ENCODE measurements at places on chromosomes 5 and 9.

DNA sequence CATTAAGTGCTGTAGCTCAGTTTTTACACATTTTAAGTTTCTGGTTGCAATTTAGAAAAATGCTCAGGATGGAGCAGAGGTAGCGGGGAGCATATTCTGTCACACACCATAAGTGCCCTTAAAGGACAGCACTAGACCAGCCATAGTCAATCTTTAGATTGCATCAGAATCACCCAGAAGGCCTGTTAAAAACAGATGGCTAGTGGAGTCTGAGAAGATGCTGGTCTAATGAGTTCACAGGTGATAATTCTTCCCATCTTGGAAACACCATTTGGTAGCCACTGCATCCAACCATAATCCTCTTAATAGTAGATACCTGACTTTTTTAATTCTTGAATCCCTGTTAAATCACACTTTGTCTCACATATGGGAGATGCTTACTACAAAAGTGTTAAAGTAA lies 113.2 kb downstream of the CDH18 start:
- no peak for DNase-seq

DNA sequence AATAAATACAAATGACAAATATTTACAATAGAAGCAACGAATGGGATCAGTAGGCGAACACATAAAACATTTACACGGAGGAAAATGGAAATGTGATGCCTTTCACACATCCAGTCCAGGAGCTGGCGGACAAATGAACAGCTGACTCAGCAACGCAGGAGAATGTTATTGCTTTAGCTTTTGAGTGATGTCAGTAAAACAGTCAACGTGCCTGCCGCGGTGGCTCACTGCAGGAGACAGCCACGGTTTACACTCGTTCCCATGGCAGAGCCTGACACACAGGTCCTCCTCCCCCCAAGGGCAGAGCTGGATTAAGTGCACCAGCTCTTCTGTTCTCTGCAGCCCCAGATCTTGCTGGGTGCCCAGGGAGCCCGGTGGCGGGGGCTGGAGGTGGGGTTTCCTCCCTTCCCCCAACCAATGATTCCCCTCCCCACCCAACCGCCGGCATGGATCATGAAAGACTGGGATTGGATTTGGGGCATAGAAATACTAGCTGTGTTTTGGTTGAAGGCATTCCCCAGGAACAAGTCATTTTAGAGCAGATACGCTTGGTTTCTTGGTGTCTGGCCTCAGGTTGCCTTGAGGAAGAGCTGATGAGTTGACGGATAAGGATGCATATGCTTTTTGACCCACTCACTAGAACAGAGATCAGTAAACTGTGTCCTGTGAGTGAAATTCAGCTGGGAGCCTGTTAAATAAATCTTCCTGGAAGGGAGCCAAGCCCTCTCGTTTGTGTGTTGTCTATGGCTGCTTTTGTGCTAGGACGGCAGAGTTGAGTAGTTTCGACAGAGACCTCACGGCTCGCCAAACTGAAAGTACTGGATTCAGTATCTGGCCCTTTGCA lies 12.5 kb downstream of the STC2 start:
- DNase-seq, result peak; percentile 54

- DNase-seq, result no peak
Measured at GRCh38 chr9:112443200-112443599, 43.4 kb upstream of the KIAA1958 start.

- no peak for DNase-seq
Measured at GRCh38 chr9:114847492-114848417, 41.9 kb upstream of the TNFSF15 start.

DNA sequence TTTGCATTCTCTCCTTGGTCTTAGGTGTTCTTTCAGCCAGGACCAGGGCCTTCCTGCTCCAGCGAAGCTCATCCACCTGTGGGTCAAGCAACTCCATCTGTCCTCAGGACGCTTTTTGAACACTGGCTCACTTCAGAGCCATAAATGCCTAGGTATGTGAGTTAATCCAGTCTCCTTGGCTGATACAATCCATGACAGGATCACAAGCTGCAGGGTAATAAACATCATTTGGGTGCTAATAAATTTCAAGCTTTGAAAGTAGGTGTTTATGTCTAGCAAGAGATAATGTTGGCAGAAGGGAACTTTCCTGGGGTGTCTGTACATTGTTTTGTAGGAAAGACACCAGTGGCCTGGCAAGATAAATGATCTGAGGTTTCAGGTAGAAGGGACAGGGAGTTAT lies 159.2 kb upstream of the TUT7 start:
- no peak for DNase-seq

- DNase-seq, result no peak
Measured at GRCh38 chr5:38681029-38681706, 124.7 kb upstream of the LIFR start.

DNA sequence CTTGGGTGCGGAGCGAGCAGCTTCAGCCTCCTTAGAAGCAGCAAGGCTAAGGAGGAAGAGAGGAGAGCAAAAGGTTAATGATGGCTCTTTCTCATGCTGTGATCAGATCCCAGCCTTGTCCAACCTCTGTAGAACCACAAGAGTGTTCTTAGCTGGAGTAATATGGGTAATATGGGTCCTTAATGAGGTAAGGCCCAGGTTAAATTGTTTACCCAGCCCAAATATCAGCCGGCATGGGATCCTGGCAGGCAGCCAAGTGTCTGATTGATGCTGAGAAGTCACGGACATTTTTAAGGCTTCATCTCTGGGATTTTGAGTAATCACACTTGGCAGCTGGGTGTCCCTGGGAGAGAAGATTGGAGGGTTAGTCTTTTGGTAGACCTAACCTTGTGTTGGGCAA lies 32.3 kb downstream of the GLRA1 start:
- no peak for DNase-seq

GRCh38 chr5:64229163-64229774 lies 63.6 kb downstream of the RNF180 start:
- DNase-seq, result peak; percentile 19

DNA sequence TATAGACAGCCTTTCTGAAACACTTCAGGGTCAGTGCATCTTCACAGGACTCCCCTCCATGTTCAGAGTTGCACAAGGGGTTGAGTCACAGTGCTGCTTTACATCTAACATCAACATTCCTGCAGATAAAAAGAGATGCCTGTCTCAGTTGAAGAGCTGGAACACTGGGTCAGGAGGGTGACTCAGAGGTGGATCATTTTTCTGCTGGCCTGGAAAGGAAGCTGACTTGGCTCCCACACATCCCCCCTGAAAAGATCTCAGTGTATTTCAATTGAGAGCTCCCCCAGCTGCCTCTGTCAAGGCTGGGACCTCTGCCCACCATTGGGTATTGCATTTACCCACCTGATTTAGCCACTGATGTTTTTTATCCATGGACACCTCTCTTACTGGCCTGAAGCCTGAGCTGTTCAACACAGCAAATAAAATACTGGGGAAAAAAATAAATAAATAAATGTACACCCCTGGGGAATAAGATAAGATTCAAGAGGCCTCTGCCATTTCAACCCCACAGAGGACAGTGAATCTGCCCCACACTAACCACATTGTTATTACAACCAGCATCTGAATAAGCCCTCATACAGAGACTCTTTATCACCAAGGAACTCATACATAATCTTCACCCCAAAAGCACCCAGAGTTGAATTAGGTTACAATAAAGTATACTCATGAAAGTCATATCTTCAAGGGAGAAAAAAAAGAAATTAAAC lies 716.4 kb downstream of the SEMA5A start:
- DNase-seq, result no peak

DNA sequence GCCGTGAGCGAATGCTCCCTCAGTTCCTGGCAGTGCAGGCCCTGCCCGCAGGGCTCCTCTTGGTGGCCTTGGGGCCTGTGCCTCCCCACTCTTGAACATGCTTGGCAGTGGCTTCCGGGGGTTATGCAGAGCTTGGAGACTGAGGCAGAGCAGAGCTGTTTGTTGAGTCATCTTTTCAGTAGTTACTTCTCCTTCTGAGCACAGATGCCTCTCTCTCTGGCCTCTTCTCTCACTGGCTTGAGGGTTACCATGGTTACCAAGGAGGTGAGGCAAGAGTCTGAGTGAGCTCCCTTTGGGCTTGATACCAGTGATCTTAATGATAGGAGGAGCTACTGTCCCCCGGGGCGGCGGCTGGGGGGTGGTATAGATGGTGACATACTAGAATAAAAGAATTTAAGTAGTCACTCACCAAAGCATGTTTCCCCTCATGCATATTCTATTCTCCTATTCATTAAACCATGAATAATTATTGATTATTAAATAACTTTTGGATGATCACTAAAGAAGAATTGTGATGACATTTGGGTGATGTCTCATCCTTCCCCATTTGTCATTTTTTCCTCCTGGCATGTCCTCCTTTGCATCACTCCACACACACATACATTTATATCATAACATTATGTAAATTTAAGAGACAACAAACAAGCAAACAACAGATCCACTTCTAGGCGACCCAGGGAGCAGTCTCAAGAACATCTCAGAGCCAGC lies 111.1 kb downstream of the ARHGAP26 start:
- no peak for DNase-seq

GRCh38 chr9:105860516-105860915 lies 166.2 kb downstream of the TMEM38B start:
- DNase-seq, result no peak

DNA sequence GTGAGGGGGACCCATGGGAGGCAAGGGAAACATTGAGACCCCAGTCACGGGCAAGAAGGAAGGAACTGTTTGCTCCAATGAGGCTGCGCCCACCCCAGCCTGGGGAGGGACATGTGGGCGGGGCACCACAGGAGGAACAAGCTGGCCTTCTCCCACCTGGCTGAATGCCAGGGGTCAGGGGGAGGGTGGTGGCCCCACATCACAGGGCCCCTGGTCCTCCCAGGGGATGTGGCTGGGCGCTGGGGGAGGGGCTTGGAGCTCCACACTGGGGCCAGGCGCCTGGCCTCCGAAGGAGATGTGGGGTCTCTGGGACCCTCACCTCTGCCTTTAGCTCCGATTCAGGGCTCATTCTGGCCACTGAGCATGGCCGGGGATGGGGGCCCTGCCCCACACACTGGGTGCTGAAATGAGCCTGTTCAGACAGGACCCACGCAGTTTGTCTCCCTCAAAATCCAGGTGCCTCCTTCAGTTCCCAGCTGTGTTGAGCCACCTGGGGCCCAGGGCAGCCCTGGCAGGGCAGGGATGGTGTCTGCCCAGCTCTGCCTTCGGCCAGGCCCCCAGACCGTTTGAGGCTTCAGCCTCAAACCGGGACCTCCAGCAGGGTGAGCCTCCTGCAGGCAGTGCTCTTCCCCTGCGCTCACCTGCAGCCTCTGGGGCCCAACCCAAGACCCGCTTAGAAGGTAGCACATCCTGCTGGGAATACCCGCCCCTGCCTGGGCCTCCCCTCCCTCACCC lies 33.2 kb upstream of the NOTCH1 start:
- no peak for DNase-seq

- DNase-seq, result no peak
Measured at GRCh38 chr5:126682856-126683255, 82.1 kb downstream of the PHAX start.

- no peak for DNase-seq
Measured at GRCh38 chr9:37955781-37956422, 52.0 kb upstream of the SLC25A51 start.

DNA sequence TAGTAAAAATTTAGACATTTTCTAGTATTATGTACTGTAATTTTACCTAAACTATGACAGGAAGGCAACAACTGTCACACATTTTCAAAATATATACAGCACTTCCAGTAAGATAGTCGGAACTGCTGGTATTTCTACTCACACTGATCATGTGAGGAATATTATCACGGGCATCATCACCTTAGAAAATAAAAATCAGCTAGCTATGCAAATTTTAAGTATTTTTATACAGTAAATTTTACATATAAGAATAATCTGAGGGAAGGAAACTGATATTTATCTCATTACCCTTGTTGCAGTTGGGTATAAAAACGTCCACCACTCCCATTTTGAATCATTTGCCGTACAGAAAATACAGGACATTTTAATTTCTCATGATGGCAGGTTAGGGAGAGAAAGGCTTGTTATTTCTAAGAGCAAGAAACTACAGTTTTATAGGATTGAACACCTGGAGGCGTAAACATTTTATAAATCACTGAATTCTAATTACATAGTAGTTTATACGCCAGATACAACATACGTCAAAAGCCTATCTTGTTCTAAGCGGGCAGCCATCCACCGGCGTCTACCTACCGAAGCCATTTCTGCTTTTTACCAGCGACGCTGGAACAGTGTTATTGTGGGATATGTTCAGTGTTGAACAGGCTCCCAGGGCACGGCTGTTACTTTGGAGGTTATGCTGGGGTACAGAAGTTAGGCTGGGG lies 729 bp upstream of the TNPO1 start:
- DNase-seq, result no peak

DNA sequence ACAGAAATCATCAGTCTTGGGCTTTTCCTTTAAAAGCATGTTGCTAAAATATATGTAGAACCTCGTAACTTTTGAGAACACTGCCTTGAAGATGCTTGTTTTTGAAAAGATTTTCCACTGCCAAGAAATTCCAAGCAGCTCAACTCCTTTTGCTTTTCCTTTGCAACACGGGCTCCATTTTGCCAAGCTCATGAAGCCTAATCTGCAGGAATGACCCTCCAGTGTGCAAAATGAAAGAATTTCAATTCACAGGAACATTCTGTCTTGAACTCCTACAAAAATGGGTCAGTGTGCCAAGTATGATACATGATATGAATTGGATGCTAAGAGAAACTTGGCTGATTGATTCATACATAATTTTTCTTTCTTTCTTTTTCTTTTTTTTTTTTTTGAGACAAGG lies 35.4 kb upstream of the ERCC6L2 start:
- DNase-seq, result no peak

DNA sequence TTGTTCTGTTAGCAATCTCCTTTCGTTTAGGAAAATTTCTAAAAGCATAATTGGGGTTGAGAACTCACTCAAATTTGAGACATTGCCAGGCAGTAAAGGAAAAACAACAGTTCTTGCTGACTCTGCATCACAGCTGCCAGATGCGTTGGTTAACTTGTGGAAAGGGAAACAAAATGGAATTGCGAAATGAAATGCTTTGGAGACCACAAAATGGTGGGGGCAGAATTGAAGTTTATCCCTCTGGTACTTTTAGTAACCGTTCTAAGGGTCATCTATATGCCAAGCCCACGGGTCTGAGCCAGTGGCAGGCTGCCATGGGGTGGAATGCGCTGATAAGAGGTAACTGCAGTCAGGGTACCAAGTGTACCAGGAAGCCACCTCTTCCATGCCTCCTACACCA lies 28.6 kb upstream of the SELENOP start:
- peak; percentile 12 for DNase-seq

DNA sequence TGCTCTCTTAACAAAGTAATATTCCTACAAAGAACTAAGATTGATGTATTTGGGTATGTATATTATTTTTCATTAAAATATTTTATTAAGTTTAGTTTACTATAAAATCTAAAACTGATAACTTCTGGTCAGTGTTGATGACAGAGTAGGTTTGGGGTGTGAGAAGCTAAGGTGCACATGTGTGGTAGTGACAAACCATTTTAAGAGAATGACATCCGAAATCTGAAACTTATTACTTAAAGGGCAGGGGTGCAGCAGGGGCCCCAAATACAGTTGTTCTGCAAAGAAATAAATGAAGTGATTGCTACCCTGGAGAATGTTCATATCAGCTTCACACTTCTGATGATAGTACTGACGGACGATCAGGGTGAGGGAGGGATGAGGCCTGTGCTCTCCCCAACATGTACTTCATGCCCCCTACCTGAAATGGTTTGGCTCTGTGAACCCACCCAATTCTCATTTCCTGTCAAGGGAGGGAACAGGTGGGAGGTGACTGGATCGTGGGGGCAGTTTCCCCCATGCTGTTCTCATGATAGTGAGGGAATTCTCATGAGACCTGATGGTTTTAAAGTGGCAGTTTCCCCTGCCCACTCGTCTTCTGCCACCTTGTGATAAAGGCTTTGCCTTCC lies 125.3 kb upstream of the RFX3 start:
- DNase-seq, result no peak
